Dermis microvascular lymphatic vessel endothelial cell (primary cell): ENCODE measurements at places on chromosomes 1 and 21.

GRCh38 chr1:7366286-7366954 is 404.7 kb upstream of the VAMP3 start:
- DNase-seq, result no peak

DNA sequence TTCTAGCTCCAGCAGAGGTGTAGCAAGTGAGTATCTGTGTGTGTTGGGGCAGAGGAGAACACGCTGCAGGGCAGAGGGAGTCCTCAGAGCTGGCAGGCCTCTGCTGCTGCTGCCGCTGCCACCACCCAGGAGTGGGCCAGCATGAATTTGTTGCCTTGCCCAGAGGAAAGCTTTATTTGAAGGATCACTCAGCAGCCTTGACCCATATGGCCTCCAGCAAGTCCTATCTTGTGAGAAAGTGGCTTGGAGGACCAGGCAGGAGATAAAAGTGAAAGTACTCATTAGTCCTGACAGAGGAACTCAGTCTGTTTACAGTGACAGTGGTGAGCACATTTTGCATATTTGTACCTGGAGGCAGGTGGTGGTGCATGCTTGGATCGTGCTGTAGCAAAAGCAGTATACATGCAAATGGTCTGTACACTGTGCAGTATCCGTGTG is 3.1 kb downstream of the TRAF5 start:
- no peak for DNase-seq

- no peak for DNase-seq
These were observed 61.1 kb upstream of the IRF2BP2 start for GRCh38 chr1:234670967-234671626.

DNA sequence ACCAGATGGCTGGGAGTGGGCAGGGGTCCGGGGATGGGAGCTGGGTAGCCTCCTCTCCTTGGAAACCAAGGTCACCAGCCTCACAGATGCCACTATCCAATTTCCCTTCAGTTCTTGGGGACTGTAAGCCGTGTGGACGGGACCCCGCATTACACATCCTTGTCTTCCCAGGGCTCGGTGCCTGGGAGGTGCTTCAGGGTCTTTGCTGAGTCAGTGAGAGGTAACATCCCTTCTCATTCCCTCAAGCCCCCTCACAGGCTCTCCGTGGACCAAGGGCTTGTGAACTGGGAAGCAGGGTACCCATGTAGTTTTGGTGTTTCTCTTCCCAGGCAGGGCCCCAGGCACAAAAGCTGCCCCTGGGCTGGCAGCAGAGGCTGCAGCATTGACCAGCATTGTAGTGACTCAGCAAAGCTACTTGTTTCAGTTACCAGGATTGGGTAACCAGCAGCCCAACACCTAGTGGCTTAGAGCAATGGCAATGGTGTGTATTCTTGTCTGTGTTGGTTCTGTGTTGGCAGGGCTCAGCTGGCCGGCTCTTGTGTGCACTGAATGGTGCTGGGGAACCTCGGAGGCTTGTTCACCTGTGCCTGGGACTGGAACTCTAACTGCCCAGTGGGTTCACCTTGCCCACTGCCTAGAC is 24.6 kb upstream of the PCBP3 start:
- DNase-seq, result no peak

DNA sequence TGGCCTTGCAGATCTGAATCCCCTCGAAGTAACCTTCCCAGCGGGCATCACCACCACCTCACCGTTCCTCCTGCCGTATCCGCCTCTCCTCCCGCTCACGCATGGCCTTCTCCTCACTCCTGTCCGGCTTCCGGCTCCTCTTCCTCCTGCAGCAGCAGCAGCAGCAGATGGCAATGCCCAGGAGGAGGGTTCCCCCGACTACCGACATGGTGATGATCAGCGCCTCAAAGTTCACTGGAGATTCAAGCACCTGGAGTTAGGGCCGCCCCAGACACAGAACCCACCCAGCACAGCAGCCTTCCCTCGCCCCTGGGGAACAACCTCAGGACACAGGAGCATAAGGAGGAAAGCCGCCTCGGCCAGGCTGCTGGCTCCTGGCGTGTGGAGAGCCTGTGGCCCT is 17.4 kb downstream of the PTTG1IP start:
- DNase-seq, result no peak

DNA sequence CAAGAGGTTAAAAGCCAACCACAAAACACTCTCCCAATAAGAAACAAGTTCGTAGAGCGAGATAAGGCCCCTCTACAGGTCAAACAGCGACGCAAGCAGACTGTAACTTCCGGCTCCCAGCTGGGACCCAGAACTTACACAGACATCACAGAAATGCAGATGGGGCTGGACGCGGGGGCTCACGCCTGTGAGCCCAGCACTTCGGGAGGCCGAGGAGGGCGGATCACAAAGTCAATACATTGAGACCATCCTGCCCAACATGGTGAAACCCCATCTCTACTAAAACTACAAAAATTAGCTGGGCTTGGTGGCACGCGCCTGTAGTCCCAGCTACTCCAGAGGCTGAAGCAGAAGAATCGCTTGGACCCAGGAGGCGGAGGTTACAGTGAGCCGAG is 11.1 kb downstream of the CCNL2 start:
- DNase-seq, result no peak

GRCh38 chr1:20712215-20712577 is 5.6 kb downstream of the KIF17 start:
- DNase-seq, result no peak

- no peak for DNase-seq
These were observed 2.1 kb downstream of the PADI1 start for GRCh38 chr1:17207046-17207445.

DNA sequence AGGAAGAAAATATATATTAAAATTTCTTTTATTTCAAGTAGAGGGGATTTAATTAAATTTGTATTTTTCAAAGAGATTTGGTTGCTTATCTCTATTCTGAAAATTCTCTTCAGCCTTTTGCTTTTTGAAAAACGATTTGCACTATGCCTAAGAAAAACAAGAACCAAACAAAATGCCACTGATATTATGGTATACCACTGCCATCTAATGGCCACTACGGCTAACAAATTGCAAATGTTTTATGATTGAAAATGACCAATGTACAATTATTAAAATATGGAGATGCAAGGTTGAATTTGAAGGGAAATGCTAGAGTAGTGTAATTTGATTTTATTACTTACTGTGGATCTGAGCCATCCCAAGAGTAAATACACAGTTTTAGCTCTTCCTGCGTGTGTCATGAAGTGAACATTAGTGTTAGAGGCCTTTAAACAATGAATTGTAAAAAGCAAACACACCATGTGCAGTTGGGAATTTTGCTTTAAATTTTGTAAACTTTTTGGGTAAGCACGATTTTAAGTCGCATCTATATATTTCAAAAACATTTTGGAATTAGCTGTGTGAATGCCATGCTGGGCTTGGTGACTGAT is 137.4 kb upstream of the USP25 start:
- peak; percentile 59 for DNase-seq

DNA sequence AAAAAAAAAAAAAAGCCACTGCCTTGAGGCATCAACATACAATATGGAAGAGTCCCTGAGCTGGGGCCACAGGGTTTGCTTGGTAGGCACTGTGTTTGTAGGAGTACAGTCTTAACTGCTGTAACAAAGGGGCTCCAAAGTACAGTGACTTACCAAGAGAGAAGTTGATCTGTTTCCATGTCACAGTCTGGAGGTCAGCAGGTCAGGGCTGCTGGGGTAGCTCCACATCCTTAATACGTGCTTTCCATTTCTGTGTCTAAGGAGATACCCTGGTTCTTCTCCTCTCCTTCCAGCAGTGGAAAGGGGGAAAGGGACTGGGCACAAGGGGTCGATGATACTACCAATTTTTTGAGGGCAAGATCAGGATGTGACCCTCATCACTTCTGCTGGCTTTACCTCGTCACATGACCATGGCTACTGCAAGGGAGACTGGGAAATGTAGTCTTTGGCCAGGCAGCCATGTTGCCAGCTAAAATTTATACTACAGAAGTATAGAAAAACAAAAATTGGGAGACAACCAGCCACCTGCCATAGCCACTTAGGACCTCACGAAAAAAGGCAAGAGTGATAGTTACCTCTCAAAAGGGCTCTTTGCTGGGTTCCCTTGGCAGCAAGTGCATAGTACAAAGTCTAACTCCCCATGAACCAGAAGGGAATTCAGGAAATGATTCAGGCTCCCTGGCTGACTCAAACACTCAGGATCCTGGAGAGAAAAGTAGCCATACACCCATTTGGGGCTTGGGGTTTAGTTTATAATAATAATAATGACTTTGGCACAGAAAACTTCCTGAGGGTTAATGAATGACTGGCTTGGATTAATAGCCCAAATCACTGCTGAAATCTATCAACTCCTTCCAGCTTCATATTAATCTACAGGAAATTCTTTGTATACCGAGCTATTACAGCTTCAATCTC is 52.7 kb upstream of the ATP5PO start:
- DNase-seq, result peak; percentile 81

- DNase-seq, result peak; percentile 64
These were observed 18.5 kb downstream of the PLA2G2D start for GRCh38 chr1:20100632-20101355.

GRCh38 chr1:154434346-154435085 is 29.4 kb downstream of the IL6R start:
- DNase-seq, result no peak

- no peak for DNase-seq
These were observed 55.2 kb downstream of the IRF2BP2 start for GRCh38 chr1:234554698-234555311.

GRCh38 chr1:35298464-35298863 is 30.0 kb downstream of the ZMYM4 start:
- DNase-seq, result peak; percentile 60

GRCh38 chr1:9822897-9823692 is 670 bp downstream of the CLSTN1 start:
- peak; percentile 13 for DNase-seq

DNA sequence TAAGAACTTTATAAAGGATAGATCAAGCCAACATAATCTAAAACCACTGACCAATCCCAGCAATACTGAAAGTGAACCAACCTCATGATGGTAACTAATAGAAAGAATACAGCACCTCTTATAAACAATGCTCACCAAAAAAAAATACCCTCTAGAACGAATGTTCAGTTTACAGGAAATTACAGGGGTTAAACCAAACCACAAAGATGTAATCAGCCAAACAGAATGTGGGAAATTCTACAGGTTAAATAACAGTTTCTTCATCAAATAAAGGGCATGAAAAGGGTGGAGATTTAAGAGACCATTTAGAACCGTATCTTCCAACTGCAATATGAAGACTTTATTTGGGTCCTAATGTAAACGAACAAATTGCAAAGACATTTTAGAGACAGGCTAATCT is 30.4 kb downstream of the ARID4B start:
- no peak for DNase-seq

DNA sequence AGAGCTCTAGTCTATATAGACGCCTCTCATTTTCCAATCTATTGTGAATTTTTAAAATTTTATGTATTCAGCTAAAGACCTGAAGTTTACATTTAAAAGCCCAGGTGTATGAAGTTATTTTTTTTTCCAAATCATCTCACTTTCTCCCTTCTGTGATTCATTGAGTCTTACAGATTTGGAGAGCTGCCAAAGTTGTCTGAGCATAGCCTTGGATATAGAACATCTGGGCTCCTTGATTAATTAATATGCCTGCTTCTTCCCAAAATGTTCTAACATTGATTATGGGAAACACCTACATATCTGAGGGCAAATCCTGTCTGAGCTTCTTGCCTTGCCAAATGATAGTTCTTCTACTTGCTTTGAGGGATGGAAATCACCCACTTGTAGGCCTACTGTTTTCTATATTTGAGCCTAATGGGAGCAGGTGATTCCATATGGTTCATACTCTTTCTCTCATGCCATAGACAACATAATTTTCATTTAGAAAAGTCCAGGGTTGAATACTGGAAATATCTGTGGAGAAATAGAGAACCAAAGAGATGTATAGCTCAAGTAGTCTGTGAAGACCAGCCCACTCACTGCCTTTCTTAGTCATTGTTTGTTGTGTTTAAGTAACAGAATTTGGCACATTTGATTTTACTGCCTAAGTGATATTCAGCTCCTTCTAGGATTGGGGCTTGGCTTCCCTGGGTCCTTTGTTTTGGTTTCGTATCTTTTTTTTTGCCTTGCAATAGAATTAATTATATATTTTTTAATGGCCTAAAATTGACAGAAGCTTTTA is 46.2 kb downstream of the MACF1 start:
- DNase-seq, result peak; percentile 21

DNA sequence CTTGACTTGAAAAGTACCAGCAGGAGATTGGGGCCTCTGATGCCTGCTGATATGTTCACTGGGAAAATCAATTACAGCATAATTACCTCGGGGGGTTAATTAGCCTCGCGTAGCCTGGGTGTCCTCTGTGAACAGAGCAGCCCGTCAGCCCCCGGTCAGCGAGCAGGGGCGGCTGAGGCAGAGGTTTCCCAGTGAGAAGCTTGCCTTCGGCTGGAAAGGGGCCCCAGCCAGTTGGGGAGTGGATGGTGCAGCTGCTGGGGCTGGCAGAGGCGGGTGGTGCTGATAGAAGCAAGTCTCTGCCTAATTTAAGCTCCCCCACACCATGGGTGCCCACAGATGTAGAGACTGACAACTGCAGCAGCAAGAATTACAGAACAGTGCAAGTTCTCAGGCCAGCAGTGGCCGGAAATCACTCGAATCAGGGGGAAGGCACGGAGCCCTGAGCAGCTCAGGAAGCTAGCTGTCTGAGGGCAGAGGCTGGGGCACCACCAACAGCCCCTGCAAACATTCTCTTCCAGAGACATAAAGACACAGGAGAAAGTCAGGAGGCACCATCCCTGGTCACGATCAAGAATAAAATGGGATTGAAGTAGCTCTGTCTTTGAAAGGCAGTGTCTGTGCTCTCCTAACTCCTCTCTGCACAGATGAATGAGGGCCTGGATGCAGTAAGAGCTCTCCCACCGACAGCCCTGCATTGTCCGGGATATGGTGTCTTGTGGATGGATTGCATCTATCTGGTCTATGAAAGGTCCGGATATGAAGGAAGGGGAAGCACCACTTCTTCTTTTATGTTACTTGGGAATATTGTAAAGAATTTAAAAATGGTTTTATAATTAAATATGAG is 166.5 kb upstream of the CD34 start:
- no peak for DNase-seq

GRCh38 chr1:168320800-168321450 is 40.2 kb downstream of the TBX19 start:
- DNase-seq, result peak; percentile 77

DNA sequence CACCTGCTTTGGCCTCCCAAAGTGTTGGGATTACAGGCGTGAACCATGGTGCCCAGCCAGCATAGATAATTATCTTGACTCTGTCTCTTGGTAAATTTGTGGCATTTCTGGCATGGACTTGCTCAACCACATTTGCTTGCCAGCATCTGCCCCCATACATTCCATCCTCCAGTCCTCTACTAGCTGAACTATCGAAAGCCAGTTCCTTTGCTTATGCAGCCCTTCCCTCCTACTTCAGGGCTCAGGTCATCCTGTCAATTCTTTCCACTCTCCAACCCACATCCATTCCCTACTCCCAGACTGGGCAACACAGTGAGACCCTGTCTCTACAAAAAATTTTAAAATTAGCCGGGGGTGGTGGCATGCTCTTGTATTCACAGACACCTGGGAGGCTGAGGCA is 13.0 kb upstream of the UQCRHL start:
- no peak for DNase-seq

DNA sequence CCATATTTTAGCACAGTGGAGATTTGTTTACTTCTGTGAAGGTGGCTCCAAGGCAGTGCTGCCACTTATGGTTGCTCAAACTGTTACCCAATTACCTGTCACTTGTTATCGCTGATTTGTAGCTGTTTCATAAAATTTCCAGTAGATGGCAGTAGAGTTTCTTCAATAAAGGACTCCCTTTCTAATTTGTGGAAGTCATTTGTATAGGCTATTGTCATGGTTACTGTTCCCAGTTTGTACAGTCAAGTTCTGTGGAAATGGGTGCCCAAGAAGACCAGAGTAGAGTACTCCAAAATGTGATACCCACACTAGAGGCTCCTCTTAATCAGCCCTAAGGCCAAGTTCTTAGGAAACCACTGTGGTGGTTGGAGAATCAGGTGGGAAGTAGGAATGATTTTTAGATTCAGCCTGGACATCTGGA is 186.1 kb downstream of the CLEC20A start:
- DNase-seq, result peak; percentile 66
